ENCODE measurements at places on chromosomes 2 and 18. TPM values are rescaled to one million over a fixed set of nuclear protein-coding genes. Genes with fewer than 3 reads are reported as not detected.

REG1B gene
- total RNA-seq, result not detected

MREG gene
- 2.4 TPM for total RNA-seq

- DNase-seq, result no peak
Observed at GRCh38 chr2:103873716-103874351, 980.1 kb upstream of the POU3F3 start.

DNA sequence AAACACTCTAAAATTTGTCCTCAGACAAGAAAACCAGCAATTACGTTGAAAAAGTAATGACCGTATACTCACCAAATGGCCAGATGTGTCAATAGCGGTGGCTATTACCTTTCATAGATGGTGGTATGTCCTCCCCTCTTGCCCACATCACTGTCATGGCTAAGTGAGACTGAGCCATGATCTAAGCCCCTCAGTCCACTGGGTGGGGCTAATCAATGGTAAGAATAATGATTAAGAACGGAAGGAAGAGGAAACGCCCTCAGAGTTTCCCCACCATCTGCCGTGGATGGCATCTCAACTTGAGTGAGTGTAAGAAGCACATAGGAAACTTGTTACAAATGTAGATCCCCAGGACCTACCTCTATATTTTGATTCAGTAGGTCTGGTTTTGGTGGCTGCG is 65.8 kb upstream of the EFEMP1 start:
- no peak for DNase-seq

- DNase-seq, result no peak
Observed at GRCh38 chr2:150007815-150008430, 420.3 kb upstream of the MMADHC start.

DNA sequence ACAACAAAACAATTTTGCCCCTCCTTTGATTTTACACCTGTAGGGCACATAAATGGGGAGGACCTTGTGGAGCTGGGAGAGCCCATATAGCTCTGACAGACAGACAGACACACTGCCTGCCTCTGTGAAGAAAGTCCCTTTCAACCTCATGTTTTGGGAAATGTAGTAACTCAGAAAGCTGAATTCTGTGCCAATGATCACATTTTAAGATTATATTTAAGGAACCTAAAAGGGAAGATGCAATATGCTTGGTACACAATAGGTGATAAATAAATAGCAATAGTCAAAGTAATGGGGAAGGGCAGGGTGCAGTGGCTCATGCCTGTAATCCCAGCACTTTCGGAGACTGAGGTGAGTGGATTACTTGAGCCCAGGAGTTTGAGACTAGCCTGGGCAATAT is 446.4 kb upstream of the ID2 start:
- no peak for DNase-seq

GRCh38 chr2:208686665-208687064 is 280.1 kb downstream of the PTH2R start:
- no peak for DNase-seq
